A549 treated with Mapracorat at 1 μM for 4 hours (cell line): ENCODE measurements at places on chromosomes 13 and 19. TPM values are rescaled to one million over a fixed set of nuclear protein-coding genes. Genes with fewer than 3 reads are reported as not detected.

The SULT2A1 gene
- total RNA-seq = not detected in 5 replicates

The MBD3L2 gene
- total RNA-seq = not detected in 5 replicates

The IL11 gene
- 16.3 to 22.0 TPM (median 18.1 TPM) in 5 replicates for total RNA-seq

The ERICH6B gene
- not detected in 5 replicates for total RNA-seq

The METTL21C gene
- total RNA-seq = not detected in 5 replicates

The POLD1 gene
- 51.4 to 85.1 TPM (median 75.0 TPM) in 5 replicates for total RNA-seq

The LILRB3 gene
- total RNA-seq = 0.11 to 0.20 TPM (median 0.15 TPM) in 5 replicates

The ZNF805 gene
- 1.4 to 2.7 TPM (median 1.9 TPM) in 5 replicates for total RNA-seq

The THSD1 gene
- 6.7 to 7.6 TPM (median 7.3 TPM) in 5 replicates for total RNA-seq

The KLK13 gene
- 0.15 TPM in 1 of 5 replicates, not detected in the others for total RNA-seq

The SYNE4 gene
- total RNA-seq = 0.11 to 0.28 TPM (median 0.15 TPM) in 5 replicates

The OR7D2 gene
- not detected in 5 replicates for total RNA-seq

The PDX1 gene
- total RNA-seq = 0.05 to 0.12 TPM (median 0.09 TPM) in 5 replicates

The MUC16 gene
- total RNA-seq = 0.02 to 0.13 TPM (median 0.05 TPM) in 5 replicates

The EBI3 gene
- total RNA-seq = 2.8 to 4.4 TPM (median 3.3 TPM) in 5 replicates

The ELAVL3 gene
- 0.09 to 0.21 TPM (median 0.15 TPM) in 4 of 5 replicates, not detected in the other for total RNA-seq

The CLASRP gene
- 52.7 to 80.7 TPM (median 66.8 TPM) in 5 replicates for total RNA-seq

The ZNF100 gene
- not detected in 5 replicates for total RNA-seq

The PRKCG gene
- 3.8 to 7.2 TPM (median 6.5 TPM) in 5 replicates for total RNA-seq

The TEX29 gene
- 0.27 TPM in 1 of 5 replicates, not detected in the others for total RNA-seq

The ZIM2 gene
- not detected in 5 replicates for total RNA-seq

The USHBP1 gene
- total RNA-seq = not detected in 5 replicates

The C5AR1 gene
- total RNA-seq = 1.6 to 2.9 TPM (median 2.1 TPM) in 5 replicates

The GAPDHS gene
- total RNA-seq = 0.21 TPM in 1 of 5 replicates, not detected in the others

The HS6ST3 gene
- total RNA-seq = not detected in 5 replicates

The OLFM4 gene
- total RNA-seq = 0.06 TPM in 1 of 5 replicates, not detected in the others

The SWSAP1 gene
- total RNA-seq = 1.8 to 2.5 TPM (median 2.0 TPM) in 5 replicates

The KLK3 gene
- total RNA-seq = not detected in 5 replicates

The CERS1 gene
- total RNA-seq = 4.2 to 6.1 TPM (median 5.2 TPM) in 5 replicates

The PLIN5 gene
- total RNA-seq = 0.17 to 0.32 TPM (median 0.27 TPM) in 4 of 5 replicates, not detected in the other

The SMIM44 gene
- not detected in 5 replicates for total RNA-seq

The ZNF681 gene
- not detected in 5 replicates for total RNA-seq

The LIG4 gene
- 3.4 to 4.3 TPM (median 4.2 TPM) in 5 replicates for total RNA-seq

The SLC25A41 gene
- 0.11 to 0.20 TPM (median 0.17 TPM) in 4 of 5 replicates, not detected in the other for total RNA-seq

The BRSK1 gene
- 2.9 to 4.1 TPM (median 3.0 TPM) in 5 replicates for total RNA-seq

The SMIM17 gene
- 0.16 to 0.22 TPM in 2 of 5 replicates, not detected in the others for total RNA-seq

The ZNF560 gene
- not detected in 5 replicates for total RNA-seq

The SHISA2 gene
- total RNA-seq = not detected in 5 replicates

The NLRP5 gene
- not detected in 5 replicates for total RNA-seq

The ZNF566 gene
- 7.8 to 9.3 TPM (median 8.8 TPM) in 5 replicates for total RNA-seq

The SIGLECL1 gene
- not detected in 5 replicates for total RNA-seq

The CBLC gene
- not detected in 5 replicates for total RNA-seq

The SOX1 gene
- not detected in 5 replicates for total RNA-seq

The NDFIP2 gene
- total RNA-seq = 16.0 to 22.5 TPM (median 20.6 TPM) in 5 replicates

The IL12RB1 gene
- total RNA-seq = not detected in 5 replicates

The FXYD5 gene
- 196 to 227 TPM (median 204 TPM) in 5 replicates for total RNA-seq

The SOX21 gene
- 0.20 to 0.91 TPM (median 0.67 TPM) in 5 replicates for total RNA-seq

The RXFP2 gene
- not detected in 5 replicates for total RNA-seq

The KLC3 gene
- 0.91 to 1.4 TPM (median 1.1 TPM) in 5 replicates for total RNA-seq

The SIGLEC9 gene
- 0.09 TPM in 1 of 5 replicates, not detected in the others for total RNA-seq

The NKPD1 gene
- total RNA-seq = 0.33 to 0.73 TPM (median 0.57 TPM) in 5 replicates
